ENCODE measurements at places on chromosomes 2 and 18.

- DNase-seq = no peak
These were observed 49.6 kb upstream of the ZNF638 start for GRCh38 chr2:71281950-71282349.

- no peak for DNase-seq
These were observed 85.0 kb downstream of the ZNF516 start for GRCh38 chr18:76410033-76410432.

DNA sequence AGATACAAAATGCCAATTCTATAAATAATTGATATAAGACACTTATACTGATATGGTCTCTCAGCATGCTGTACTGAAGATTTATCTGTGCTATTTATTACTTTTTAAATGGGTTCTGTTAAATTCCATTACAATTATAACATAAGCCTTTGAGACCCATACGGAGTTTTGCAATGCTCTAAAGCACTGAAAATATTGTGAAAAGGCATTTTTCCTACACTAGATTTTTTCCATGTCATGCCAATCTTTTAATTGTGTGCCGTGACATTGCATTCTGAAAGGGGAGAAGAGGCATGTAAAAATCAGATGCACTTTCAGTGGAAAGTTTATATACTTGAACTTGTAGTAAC, 46.5 kb downstream of the EFEMP1 start:
- DNase-seq = no peak

DNA sequence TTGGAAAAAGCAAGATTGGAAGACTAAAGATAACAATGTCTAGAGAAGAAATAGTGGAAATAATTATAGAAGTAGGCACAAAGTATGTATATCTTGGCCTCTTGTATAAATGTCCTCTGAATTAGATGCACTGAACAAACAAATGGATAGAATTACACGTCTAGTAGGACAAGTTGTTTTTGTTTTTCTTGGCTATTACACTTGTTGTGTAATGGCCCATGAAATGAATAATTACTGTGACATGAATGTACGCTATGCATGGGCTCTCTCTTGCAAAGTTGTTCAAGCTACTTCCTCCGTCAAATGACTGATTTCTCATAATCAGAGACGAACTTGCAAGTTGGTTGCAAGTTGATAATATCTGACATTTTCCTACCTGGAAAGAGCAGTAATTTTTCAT, 126.2 kb downstream of the PDE1A start:
- DNase-seq = no peak

DNA sequence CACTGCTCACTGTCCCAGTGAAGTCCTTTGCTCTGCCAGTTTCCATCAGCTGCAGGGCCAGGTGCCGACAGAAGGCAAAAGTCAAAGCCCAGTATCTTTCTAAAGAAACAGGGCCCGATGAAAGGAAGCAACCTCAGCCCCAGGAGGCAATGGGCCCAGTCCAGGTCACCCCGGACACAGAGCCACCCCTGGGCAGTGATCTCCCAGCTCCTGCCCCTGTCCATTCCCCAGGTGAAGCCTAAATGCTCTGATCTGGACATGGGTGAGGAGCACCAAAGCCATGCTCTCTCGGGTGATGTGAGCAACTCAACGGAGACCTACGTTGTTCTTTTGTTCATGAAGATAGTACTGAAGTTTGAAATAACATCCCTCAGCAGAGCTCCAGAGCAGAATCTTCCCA, 61.6 kb downstream of the HDAC4 start:
- DNase-seq = no peak

- no peak for DNase-seq
These were observed 501.0 kb downstream of the EIPR1 start for GRCh38 chr2:2876331-2877221.

GRCh38 chr2:18976168-18976961, 382.1 kb downstream of the OSR1 start:
- DNase-seq = no peak

DNA sequence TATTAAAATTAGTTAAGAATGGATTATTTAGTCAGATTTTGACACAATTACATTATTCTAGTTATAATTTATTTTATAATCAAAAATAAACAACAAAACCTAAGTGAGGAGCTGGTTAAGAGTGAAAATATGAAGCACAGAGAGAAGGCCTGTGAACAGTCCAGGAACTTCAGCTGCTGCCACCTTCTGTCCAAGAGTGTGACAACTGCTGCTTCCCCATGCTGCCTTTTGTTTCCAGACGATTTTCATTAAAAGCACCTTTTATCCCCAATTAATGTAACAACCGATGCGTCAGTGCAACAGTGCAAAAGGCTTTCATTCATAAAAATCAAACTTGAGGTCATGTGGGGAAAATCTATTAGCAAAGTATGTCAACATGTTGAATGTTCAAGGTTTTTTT, 363.6 kb downstream of the CTNNA2 start:
- no peak for DNase-seq
